Skin of body (tissue), 3 donors: ENCODE measurements at places on chromosomes 6 and 20. TPM values are rescaled to one million over a fixed set of nuclear protein-coding genes. Genes with fewer than 3 reads are reported as not detected.

DNA sequence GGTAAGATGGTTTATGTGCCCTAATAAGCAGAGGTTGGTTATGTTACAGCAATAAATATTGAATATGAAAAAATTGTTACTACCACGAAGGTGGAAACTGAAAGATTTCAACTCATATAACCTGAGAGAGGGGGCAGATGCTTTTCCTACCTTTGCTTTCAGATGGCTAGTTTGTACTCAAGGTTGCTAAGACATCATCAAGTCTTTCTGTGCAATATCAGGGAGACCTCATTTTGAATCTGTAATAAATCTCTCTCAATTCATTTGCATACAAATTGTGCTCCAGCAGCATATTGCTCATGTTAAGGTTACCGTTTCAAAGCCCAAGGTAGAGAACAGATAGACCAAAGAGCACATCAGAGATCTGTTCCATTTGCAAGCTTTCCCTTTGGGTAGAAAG lies 220.4 kb downstream of the KHDC1L start:
- DNase-seq = no peak

GRCh38 chr6:26205161-26205624 lies 118.0 kb downstream of the HFE start:
- peak; percentile 94 for DNase-seq

GRCh38 chr6:132526461-132526860 lies 11.6 kb upstream of the TAAR9 start:
- DNase-seq = no peak

DNA sequence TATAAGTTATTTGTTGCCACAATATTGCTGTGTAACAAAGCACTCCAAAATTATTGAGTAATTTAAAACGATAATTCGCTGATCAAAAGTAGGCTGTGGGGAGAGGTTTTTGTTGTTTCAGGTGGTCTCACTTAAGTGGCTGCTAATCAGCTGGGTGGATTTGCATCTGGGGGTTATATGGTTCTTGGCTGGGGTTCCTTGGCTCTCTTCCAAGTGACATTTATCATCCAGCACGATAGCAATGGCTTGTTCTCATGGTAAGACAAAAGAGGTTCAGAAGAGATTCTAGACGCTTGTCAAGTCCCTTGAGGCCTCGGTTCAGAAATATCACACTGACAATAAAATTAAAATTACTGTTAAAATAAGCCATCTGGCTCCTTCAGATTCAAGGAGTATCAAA lies 1648.8 kb downstream of the GRIK2 start:
- DNase-seq = no peak

DNA sequence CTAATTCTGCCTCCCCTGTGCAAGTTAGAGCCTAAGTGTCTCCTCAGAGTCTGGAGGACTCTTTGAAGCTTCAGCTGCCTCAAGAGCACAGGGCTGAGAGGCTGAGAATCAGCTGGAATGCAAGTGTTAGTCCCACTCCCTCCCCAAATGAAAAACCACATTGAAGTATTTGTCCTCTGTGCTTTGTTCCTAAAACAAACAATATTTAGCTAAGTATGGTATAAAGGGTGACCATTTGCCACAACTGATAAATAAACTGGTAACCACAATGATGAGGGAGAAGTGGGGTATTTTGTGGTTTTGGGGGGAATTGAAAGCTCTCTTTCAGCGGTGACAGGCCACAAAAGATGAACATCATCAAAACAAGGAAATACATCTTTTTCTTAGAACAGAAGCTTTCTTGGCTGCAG lies 91.7 kb upstream of the HDDC2 start:
- no peak for DNase-seq

GRCh38 chr6:32703347-32703746 lies 36.9 kb upstream of the HLA-DQB1 start:
- DNase-seq = no peak

- no peak for DNase-seq
These were observed 5.3 kb upstream of the SCUBE3 start for GRCh38 chr6:35208419-35208818.

DNA sequence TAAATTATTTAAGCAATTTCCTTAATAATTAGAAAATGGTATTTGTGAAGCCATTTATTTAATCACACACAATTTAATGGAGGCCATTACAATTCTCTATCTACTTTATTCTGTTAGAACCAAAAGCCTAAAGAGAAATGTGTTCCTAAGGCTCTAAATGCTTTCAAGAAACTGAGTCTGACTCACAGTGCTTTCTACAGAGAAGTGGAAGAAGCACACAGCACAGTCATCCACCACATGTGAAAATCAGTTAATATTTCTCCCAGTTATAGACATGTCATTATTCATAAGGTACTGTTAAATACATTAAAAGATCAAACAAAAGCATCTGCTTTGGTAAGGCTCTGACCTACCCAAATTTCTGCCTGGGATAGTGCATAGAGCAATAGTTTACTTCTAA lies 214.4 kb downstream of the ALDH8A1 start:
- DNase-seq = no peak

DNA sequence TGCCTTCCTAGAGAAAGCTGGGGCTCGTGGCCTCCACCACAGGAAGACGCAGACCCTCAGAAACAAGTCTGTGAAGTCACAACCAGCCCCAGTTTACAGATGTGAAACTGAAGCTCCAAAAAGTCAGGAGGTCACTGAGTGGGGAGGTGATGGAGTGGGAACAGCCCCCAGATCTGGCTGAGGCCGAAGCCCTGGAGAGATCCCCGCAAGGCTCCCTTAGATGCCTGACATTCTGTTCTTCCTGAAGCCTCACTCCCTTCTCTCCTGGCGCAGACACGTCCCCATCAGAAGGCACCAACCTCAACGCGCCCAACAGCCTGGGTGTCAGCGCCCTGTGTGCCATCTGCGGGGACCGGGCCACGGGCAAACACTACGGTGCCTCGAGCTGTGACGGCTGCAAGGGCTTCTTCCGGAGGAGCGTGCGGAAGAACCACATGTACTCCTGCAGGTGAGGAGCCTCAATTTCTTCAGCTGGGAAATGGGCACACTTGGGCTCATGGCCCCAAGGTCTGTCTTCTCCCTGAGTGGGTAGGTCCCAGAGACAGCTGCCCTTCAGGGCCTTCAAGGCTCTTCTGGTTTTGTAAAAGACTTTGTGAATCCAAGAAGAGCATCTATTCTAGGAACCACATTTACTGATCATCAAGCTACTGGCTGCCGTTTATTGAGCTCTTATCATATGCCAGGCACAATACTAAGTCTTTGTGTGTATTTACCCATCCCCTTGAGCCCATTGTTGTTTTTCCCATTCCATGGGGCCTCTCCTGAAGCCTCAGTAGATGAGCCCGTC lies 50.5 kb downstream of the HNF4A start:
- DNase-seq = no peak

- no peak for DNase-seq
These were observed 31.0 kb upstream of the VEGFA start for GRCh38 chr6:43738877-43739641.

PREP gene
- 35.0 TPM for total RNA-seq

GRCh38 chr20:13430346-13431002 lies 208.3 kb downstream of the TASP1 start:
- no peak for DNase-seq

GRCh38 chr20:58875541-58876134 lies 23.1 kb downstream of the GNAS start:
- DNase-seq = no peak

- DNase-seq = no peak
These were observed 25.8 kb upstream of the RNGTT start for GRCh38 chr6:88989215-88989614.

C4B gene
- 4.2 TPM for total RNA-seq

- no peak for DNase-seq
These were observed 15.1 kb downstream of the SHPRH start for GRCh38 chr6:145948878-145949613.

DNA sequence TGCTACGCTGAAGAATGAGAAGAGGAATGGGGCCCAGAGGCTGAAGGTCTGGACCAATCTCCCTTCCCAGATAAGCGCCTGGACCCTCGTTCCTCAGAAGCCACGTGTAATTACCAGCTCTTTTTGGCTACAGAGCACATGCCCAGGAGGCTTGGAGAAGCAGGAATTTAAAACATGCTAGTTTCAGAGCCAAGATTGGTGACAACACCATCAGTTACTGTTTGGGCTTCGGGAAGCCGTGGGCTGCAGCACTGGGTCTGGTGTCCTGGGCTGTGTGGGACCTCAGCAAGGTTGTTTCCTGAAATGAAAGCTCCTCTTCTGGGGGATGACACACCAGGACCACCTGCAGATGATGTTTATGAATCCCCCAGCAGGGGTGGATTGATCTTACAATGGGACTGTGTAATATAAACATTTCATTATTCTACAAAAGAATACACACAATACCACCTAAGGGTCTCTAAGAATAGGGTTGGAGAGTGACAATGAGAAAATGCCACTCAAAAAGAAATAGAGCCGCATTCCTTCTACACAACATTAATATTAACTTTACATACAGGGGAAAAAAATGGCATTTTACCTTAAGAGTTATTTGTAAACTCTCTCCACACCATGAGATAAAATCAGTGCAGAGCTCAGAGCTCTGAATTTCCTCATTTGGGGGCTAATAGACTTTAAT lies 207.8 kb upstream of the FOXQ1 start:
- no peak for DNase-seq

DNA sequence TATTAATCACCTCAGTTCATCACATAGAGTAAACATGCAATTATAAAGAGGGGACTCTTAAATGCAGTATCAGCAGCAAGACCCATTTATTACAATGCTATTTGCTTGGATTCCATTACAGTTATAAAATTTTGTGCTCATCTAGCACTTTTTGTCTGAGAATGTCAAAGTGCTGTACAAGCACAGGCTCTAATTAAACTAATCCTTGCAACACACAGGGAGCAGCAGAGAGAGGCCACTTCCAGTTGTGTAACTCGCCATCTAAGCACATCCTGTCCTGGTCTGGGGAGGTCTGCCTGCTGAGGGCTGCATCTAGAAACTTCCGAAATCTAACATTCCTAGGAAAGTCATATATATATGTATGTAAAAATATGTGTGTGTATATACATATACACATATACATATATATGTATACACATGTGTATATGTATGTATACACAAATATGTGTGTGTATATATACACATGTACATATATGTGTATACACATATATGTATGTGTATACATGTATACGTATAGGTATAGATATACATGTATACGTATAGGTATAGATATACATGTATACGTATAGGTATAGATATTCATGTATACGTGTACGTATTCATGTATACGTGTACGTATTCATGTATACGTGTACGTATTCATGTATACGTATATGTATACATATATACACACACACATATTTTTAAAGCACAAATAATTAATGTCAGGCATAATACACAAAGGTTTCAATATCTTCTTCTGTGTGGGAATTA lies 136.4 kb upstream of the JARID2 start:
- no peak for DNase-seq

PPIL6 gene
- 4.1 TPM for total RNA-seq

- DNase-seq = no peak
These were observed 9.2 kb downstream of the CDH22 start for GRCh38 chr20:46299078-46299477.
